Neural progenitor cell (in vitro differentiated cells): ENCODE measurements at places on chromosomes 16 and 17. TPM values are rescaled to one million over a fixed set of nuclear protein-coding genes. Genes with fewer than 3 reads are reported as not detected.

The KRT31 gene
- total RNA-seq, result not detected in 2 replicates

The CDRT15L2 gene
- not detected in 2 replicates for total RNA-seq

The NPIPB8 gene
- not detected in 2 replicates for total RNA-seq

The HOXB1 gene
- total RNA-seq, result not detected in 2 replicates

The CMTM1 gene
- total RNA-seq, result 2.9 TPM in 1 of 2 replicates, not detected in the other

The RNF135 gene
- 4.2 and 9.8 TPM in 2 replicates for total RNA-seq

The TBC1D3E gene
- not detected in 2 replicates for total RNA-seq

The OMG gene
- not detected in 2 replicates for total RNA-seq

The ADAD2 gene
- not detected in 2 replicates for total RNA-seq

The DLX4 gene
- total RNA-seq, result 0.53 TPM in 1 of 2 replicates, not detected in the other

The PIK3R6 gene
- total RNA-seq, result not detected in 2 replicates

The NGFR gene
- total RNA-seq, result 6.6 and 18.4 TPM in 2 replicates

The GINS2 gene
- total RNA-seq, result 47.9 and 51.9 TPM in 2 replicates

The HAPSTR1 gene
- 64.2 and 77.3 TPM in 2 replicates for total RNA-seq

The CBFB gene
- 64.7 and 95.5 TPM in 2 replicates for total RNA-seq

The HSD3B7 gene
- total RNA-seq, result 1.4 and 2.9 TPM in 2 replicates

The MMP25 gene
- 0.58 and 0.62 TPM in 2 replicates for total RNA-seq

The KRTAP1-1 gene
- total RNA-seq, result not detected in 2 replicates

The PRR11 gene
- 44.3 and 51.9 TPM in 2 replicates for total RNA-seq

The MYCBPAP gene
- 3.5 and 3.8 TPM in 2 replicates for total RNA-seq

The TNFAIP1 gene
- total RNA-seq, result 13.7 and 18.6 TPM in 2 replicates

The SMIM36 gene
- not detected in 2 replicates for total RNA-seq

The KRTAP3-2 gene
- not detected in 2 replicates for total RNA-seq

The CCL23 gene
- total RNA-seq, result not detected in 2 replicates

The NKD1 gene
- total RNA-seq, result 3.3 and 5.3 TPM in 2 replicates

The RCVRN gene
- not detected in 2 replicates for total RNA-seq

The MTHFSD gene
- 17.4 and 34.6 TPM in 2 replicates for total RNA-seq

The RILP gene
- total RNA-seq, result 0.13 and 2.8 TPM in 2 replicates

The CACNG3 gene
- total RNA-seq, result not detected in 2 replicates

The CA4 gene
- 14.1 TPM in 2 replicates for total RNA-seq

The COL1A1 gene
- total RNA-seq, result 1.1 and 4.2 TPM in 2 replicates

The KCNH6 gene
- 0.03 TPM in 1 of 2 replicates, not detected in the other for total RNA-seq

The GRAP gene
- total RNA-seq, result 0.46 TPM in 1 of 2 replicates, not detected in the other

The P2RX5 gene
- 0.68 TPM in 1 of 2 replicates, not detected in the other for total RNA-seq

The CUEDC1 gene
- 8.8 and 14.7 TPM in 2 replicates for total RNA-seq

The DUSP3 gene
- total RNA-seq, result 18.2 and 20.8 TPM in 2 replicates

The KRT33B gene
- not detected in 2 replicates for total RNA-seq

The TRIM65 gene
- total RNA-seq, result 17.2 and 36.3 TPM in 2 replicates

The SEPTIN12 gene
- not detected in 2 replicates for total RNA-seq

The TEKT1 gene
- total RNA-seq, result not detected in 2 replicates

The C17orf113 gene
- 2.2 and 5.5 TPM in 2 replicates for total RNA-seq

The G6PC1 gene
- total RNA-seq, result not detected in 2 replicates

The ATXN1L gene
- 19.8 and 26.4 TPM in 2 replicates for total RNA-seq

The CDH8 gene
- total RNA-seq, result 23.7 and 31.4 TPM in 2 replicates

The BRIP1 gene
- total RNA-seq, result 40.5 and 66.4 TPM in 2 replicates

The SLC25A10 gene
- total RNA-seq, result 9.1 and 29.3 TPM in 2 replicates

The LPCAT2 gene
- total RNA-seq, result 7.2 and 14.2 TPM in 2 replicates

The HLF gene
- 0.06 and 0.11 TPM in 2 replicates for total RNA-seq

The OR4D1 gene
- total RNA-seq, result 0.13 and 0.37 TPM in 2 replicates

The IL34 gene
- not detected in 2 replicates for total RNA-seq

The TNFRSF13B gene
- total RNA-seq, result not detected in 2 replicates

The SLC5A11 gene
- 0.09 TPM in 1 of 2 replicates, not detected in the other for total RNA-seq

The FTO gene
- total RNA-seq, result 110 TPM in 2 replicates

The CCL7 gene
- total RNA-seq, result not detected in 2 replicates

The ZFP3 gene
- total RNA-seq, result 0.19 and 0.34 TPM in 2 replicates
